Ovary (tissue), 10 donors: ENCODE measurements at places on chromosomes 11 and 22.

- DNase-seq: no peak
Measured at GRCh38 chr22:30926706-30927105, 41.9 kb downstream of the MORC2 start.

GRCh38 chr11:71582309-71582895 is at the start of gene KRTAP5-11:
Gene KRTAP5-11 (minus strand): TSS chr11:71582875. CDS start chr11:71582837, 38 bp downstream.
- no peak for DNase-seq

DNA sequence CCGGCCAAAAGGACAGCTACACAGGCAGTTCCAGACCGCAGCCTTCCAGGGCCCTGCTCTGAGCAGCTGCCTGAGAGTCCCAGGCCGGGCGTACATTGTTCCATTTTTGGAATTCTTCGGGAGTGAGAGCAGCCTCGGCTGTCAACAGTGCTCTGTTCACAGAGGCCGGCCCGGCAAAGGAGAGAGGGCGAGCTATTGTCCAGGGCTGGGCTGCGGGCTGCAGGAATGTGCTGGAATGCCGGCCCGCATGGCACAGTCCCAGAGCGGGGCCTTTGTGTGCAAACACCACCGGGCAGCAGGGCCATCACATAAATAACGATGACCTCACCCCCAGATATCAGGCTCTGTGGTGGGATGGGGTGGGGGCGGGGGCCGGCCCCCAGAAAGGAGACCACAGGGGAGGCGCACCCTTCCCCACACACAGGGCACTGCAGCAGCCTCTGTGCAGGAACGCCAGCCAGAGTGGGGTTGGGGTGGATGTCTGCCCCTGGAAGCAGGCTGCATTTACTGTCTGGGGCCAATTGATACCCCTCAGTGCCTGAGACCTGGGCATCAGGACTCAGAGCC is 15.8 kb downstream of the LINC01488 start:
- DNase-seq: no peak

DNA sequence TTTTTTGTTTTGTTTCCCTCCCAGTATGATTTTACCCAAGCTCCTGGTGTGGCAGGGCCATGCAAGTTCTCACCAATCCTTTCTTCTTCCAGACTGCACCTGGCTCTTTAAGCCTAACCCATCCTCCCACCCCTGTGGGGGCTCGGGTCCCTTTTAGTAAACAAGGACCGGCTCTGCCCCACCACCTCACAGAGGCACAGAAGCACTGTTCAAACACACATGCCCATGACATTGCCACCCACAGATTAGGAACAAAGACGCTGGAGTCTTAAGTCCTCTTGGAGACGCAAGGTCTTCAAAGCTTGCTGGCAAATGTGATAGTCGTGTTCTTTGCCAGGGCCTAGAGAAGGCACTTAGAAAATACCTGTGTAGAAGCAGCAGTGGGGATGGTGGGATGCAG is 18.9 kb downstream of the UQCR10 start:
- DNase-seq: no peak

DNA sequence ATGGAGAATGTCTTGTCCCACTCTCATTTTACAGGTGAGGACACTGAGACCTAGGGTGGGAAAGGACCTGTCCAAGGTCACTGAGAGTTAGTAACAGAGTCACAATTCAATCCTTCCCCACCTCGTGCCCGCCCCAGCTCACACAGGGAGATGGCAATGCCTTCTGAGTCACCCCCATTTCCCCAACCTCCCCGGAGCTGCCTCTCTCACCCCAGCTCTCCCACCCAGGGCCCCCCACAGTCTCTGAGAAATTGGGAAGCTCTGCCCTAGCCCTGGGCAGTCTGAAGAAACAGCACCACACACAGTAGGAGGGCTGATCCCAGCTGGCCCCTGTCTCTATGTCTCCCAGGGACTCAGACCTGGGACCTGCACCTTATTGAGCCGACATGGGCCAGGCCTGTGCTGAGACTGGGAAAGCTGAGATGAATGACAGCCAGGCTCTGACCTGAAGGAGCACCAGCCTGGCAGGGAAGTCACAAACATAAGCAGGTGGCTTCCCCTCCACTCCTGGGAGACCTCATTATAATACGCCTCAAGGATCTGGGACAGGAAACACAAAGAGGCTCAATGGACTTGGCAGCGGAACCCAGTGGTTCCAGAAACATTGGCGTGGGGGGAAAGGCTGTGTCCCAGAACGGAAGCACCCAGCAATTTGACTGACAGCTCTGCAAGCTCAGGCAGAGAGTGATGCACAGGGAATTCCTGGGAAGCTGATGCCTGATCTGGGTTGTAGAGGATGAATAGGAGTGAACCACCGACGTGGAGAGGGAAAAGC is 51.0 kb downstream of the CD6 start:
- DNase-seq: no peak

DNA sequence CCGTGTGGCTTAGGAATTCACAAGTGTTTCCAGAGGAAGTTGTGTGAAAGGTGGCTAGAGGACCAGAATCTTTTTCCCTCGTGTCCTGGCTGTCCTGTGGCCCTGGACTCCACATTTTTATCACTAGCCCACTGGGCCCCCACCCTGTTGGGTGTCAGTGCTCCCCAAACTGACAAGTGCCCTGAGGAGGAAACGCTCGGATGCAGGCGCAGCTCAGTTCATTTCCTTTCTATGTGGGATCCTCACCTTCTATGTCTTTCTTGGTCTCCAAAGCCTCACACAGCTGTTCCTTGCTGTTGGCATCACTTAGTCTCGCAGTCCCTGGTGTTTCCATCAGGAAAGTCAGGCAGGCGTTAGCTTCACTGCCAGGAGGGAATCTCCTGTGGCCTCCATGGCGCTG is 68.0 kb upstream of the KCNQ1OT1 start:
- DNase-seq: no peak

DNA sequence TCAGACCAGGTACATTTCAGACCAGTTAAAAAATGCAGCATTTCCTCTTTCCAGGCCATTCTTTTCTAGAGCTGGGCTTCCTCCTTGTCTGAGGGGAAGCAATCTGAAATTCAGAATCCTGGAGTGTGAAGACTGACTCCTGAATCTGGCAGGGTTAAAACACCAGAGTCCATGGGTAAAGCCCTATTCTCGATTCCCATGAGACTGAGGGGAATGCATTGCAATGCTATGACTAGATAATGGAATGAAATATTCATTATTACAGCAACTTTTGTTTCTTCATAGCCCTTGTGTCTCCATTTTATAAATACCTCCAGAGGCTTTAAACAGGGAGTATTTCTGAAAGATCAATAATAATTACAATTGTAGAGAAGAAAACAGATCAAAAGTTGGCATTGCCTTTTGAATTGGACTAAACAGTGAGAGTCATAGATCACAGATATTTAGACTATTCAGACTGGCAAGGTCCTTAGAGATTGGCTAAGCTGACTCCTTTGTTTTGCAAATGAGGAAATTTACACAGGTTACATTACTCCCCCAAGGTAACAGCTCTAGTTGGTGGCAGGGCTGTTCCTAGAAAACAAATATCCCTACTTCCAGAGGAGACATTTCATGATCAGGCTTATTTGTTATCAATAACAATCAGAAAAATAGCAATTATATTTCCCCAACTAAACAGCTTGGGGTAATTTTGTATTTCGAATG is 632.6 kb upstream of the KIRREL3 start:
- DNase-seq: no peak

- no peak for DNase-seq
Measured at GRCh38 chr22:33025675-33026074, 32.5 kb downstream of the SYN3 start.

GRCh38 chr11:36408498-36409136 is 101.5 kb downstream of the TRAF6 start:
- no peak for DNase-seq

GRCh38 chr11:47355283-47356128 is 3.0 kb upstream of the MYBPC3 start:
- DNase-seq: peak; percentile 94

DNA sequence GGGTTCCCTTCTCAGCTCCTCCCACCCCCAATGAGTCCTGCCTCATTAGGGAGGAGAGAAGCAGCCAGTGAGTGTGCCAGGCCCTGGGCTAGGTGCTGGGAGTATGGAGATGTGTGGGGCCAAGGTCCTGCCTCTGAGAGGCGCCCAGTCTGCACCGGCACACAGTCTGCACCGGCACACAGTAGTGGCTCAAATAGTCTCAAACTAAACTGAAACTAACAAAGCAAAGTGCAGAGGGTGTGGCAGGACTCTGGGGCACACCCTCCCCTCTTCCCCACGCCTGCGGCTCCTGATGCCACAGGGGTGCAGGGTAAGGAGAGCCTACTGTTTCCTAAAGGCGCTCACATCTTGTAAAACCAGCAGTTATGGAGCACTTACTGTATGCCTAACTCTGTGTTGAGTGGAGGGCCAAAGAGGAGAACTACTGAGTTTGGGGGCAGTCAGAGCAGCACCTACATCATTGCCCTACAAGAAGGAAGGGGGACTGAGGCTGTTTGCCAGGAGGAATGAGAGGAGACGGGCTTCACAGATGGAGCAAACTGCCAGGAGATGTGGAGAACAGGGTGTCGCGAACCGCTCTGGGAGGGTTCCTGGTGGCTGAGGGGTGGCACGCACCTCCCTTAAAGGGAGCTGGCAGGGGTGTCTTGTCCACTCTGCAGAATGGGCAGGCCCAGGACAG is 939 bp upstream of the SH3BP1 start:
- DNase-seq: no peak

- DNase-seq: no peak
Measured at GRCh38 chr11:130467116-130467900, 18.9 kb downstream of the ADAMTS15 start.

- DNase-seq: no peak
Measured at GRCh38 chr22:38435010-38435409, 20.0 kb downstream of the KCNJ4 start.

DNA sequence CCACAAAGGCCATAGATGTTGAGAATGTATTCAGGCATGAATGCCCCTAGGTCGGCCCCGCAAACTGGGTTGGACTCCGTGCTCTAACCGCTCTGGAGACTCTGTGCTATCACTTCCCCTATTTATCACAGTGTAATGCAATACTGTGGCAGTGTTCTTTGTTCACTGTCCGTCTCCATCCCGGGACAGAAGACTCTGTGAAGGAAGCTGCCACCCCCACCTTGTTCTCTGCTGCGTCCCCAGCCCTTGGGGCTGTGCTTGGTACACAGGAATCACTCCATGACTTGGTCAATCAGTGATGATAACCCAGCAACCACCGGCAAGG is 57.6 kb downstream of the TSPAN18 start:
- DNase-seq: no peak

DNA sequence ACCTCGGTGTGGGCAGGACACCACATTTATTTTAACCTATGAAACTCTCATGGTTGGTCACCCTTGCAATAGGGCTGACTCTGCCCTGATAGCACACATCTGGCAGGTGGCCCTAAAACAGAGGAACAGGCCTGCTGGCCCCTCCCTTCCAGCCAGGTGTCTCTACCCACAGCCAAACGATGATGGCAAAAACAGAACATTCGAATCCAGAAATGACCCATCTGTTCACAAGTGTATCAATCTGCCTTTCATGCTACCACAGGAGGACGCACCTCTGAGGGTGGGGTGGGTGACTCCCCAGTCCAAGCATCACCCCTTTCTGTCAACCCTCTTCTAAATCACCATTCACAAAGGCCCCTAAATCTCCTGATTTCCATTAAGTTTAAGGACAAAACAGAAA is 118.1 kb downstream of the ETS1 start:
- DNase-seq: no peak

DNA sequence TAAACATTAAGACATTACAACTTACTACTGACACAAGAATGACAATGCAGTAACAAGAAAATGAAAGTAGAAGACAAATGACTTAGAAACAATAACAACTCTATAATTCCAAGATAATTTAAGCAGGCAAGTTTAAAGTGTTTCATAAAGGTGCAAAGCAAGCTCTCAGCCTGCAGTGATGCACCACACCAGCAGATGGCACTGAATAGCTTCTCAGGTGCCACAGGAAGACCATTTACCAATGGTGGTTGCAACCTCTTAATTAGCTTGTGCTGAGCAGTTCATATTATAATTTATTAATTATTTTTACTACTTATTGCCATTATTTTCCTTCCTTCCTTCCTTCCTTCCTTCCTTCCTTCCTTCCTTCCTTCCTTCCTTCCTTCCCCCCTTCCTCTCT is 60.6 kb downstream of the NXPE2 start:
- DNase-seq: no peak

GRCh38 chr11:23320131-23320530 is 459.9 kb upstream of the CCDC179 start:
- no peak for DNase-seq

DNA sequence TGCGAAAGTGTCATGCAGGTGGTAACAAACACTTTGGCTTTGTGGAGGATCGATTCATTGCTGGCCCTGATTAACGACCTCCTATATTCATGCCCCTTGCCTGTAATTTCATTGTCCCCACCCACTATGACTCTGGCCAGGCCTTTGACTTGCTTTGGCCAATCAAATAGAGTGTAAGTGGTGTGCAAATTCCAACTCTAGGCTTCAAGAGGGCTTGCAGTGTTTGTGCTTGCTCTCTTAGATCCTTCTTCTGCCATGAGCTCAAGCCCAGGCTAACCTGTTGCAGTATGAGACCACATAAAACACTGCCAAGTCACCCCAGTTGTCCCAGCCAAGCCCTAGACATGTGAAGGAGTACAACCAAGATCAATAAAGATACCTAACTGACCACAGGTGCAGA is 48.0 kb downstream of the RCN1 start:
- no peak for DNase-seq

DNA sequence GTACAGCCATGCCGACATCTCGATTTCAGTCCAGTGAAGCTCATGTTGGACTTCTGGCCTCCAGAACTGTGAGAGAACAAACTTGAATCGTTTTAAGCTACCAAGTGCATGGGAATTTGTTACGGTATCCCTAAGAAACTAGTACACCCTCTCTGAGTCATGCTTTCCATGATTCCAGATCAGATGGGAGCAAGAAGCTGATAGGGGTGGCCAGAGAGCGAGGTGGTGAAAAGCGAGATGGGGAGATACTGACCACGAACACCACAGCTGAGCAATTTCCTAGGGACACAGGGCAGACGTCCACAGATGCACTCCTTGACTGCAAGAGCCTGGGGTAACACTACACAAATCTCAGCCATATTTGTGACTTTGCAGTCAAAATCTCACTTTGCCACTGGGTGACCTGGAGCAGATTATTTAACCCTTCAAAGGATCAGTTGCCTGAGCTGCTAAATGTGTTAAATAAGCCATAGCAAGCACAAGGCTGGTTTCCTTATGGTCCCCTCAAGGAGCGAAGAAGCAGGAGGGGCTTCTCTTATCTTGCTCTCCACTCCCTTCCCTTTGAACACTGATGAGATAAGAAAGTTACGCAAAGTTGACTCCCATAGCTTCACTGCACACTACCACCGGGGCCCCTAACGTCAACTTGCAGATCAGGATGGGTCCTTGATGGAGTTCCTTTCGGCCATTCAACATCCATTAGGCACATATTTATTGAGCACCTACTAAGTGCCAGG is 22.6 kb upstream of the RCN1 start:
- DNase-seq: no peak

DNA sequence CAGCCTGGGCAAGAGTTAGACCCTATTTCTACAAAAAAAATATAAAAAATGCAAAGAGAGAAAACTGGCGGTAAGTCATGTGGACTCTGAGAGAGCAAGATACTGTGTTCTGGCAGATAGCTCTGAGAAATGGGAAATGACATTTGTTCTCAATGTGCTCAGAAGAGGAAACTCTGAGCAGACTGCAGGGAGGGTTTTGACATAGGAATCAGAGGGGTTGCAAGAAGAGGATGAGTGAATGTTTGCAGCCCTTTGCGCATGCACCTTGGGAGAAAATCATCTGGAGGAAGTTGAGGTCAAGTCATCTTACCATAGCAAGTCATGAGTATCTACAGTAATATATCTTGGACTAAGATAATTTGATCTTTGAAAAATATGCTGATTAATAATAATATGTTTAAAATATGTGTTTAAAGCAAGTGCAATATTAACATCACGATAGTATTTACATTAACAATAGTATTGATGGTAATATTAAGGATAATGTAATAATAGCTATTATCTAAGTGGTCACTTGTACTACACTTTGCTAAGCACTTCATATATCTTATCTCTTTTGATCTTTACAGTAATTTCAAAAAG is 2.6 kb downstream of the ACER3 start:
- DNase-seq: no peak
